ENCODE measurements at places on chromosomes 6 and 20.

GRCh38 chr6:89273816-89274215 is 41.3 kb downstream of the GABRR2 start:
- no peak for DNase-seq

DNA sequence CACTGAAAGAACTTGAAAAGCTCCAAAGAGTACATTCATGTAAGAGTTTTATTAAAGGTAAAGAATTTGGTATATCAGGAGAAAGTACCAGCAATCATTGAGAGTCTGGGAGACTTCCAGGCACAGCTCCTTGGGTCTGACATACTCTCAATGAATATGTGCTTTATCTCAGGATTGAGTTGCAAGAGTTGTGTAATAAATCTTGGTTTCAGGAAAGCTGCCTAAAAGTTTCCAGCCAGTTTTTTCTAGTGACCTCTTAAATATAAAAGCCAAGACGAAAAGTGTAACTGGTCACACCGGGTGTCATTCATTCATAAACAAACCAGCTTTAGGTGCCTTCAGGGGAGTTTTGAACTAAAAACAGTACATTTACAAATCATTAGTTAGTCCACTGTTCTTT is 21.6 kb upstream of the GJA1 start:
- DNase-seq = no peak

DNA sequence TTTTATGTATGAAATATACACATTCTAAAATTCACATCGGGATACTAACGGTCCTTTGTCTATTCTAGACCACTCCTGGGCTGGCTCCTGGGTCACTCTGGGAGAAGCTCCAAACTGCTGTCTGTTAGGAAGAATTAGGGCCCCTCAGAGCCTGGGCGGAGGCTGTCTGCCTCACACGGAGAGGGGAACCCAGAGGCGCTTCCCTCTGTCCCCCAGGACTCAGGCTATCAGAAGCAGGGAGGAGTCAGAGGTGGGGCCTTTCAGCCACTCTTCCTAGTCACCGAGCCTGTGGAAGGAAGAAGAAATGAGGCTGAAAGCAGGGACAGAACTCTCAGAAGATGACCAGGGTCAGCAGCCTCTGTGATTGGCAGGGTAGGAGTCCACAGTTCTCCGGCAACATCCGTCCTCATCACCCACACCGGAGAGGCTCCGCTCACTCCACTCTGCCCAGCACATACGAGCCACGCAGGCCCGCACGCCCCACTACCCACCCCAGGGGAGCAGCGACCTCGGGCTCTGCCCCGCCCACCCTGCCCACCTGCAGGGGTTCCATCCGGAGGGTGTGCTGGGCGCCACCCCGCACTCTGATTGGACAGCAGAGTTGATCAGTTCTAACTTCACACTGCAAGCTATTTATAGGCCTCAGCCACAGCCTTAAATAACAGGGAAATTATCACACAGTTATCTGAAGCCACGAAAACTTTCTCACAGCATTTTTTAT is 182.1 kb upstream of the AFDN start:
- DNase-seq = no peak

- DNase-seq = no peak
These were observed 41.4 kb downstream of the INSM1 start for GRCh38 chr20:20409331-20409730.

- DNase-seq = no peak
These were observed 9.6 kb upstream of the IL17A start for GRCh38 chr6:52176550-52176949.

GRCh38 chr6:42507901-42508300 is 55.9 kb upstream of the UBR2 start:
- no peak for DNase-seq

DNA sequence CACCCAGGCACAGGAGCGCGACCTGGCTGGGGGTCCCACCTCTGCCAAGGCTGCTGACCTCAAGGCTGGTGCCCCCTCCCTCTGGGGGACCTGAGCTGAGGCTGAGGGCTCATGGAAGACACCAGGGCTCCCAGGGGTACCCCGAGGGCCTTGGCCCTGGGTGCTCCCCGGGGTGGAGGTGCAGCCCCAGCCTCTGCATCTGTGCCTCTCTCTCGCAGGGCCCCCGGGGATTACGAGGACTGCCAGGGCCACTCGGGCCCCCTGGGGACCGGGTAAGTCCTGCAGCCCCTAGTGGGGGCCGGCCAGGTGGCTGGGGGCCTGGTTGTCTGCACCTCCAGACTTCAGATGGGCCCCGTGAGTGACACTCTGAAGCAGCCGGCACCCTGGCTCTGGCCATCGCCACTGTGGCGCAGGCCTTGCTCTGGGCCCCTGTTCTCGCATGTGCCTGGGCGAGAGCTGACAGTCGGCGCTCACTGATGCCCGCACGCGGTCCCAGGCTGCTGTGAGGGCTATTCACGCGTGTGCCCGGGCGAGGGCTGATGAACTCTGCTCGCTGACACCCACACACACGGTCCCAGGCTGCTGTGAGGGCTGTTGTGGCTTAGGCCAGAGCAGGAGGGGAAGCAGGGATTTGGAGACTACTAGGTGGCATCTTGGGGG is 9.3 kb downstream of the COL9A3 start:
- no peak for DNase-seq

DNA sequence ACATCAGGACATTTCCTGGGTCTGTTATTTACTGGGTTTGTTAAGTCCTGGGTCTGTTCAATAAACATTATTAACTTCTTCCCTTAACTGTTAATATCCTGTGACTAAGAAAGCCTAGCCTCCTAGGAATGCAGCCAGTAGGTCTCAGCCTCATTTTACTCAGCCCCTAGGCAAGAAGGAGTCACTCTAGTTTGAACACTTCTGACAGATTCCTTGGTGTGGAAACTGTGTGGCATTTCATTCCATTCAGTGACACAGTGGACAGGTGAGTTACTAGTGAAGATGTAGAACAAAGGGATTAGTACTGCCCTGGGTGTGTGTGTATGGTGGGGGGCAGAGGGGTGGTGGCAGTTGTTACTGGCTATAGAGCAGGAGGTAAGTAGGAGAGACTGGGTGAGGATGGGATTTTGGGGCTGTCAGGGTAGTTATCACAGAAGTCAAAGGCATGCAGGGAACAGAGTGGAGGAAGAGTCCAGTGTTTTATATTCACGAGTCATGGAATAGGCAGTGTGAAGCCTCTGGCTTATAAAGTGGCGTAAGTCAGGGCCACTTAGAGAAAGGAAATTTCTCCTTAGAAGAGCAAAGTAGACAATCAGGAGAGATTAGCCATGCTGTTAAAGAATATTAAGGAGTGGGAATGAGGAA is 28.4 kb downstream of the RNF182 start:
- no peak for DNase-seq

DNA sequence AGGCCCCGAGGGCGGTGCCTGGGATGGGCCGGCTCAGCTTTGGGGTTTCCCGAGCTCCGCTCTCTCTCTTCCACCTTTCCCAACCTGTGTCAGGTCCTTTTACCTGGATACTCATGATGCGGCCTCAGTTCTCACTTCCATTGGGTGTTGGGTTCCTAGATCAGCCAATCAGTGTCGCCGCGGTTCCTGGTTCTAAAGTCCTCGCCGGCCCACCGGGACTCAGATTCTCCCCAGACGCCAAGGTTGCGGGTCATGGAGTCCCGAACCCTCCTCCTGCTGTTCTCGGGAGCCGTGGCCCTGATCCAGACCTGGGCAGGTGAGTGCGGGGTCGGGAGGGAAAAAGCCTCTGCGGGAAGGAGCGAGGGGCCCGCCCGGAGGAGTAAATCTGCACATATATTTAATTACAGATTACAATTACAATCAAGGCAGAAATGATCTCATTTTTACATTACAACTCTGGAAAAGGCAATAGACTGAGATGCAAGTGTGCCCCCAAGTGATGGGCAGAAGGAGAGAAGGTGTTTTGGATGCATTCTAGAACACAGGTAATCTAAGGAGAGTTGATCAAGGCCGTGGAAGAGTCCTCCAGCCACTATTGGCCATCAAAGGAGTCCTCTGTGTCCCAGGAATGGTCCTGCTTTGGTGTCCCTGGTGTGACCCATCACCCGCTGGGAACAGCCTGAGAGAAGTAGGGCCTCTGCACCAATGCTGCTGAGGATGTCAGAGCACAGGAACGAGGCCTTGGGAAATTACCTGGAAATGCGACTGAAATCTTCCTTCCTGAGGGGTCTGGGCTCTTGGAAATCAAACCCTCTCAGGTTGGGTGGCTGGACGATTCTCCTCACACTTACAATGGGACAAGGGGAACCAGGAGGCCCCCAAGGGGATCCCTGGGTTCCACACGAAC is 34.7 kb upstream of the MICB start:
- DNase-seq = no peak

DNA sequence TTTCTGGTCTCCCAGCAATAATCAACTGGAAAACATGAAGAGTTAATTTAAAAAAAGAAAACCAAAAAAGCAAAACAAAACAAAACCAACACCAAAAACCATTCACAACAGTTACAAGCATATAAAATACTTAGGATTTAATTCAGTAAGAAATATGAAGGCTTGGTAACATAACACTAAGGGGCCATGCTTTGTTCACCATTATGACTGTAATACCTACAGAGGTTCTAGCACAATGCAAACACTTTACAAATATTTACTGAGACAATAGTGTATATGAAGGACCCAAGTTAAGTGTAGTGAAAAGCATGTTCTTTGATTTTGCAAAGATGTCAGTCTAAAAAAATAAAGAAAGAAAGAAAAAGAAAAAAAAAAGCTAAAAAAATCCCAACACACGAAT is 109.8 kb upstream of the EMILIN3 start:
- DNase-seq = no peak

DNA sequence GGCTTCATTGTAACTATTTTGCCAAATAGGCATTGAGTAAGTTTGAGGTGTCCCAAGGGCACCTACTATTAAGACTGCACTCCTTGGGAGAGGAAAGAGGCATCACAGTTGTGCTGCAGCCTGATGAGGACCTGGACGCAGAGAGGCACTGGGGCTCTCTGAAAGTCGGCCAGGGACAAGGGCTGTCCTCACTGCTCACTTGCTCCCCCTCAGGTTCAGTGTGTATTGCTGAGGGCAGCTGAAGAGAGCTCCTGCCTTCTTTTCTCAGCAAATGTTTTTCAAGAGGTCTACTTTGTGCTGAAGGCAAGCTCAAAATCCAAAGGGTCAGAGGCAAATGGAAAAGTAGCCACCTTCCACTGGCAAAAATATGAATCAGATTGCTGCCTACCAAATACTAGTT is 331.8 kb downstream of the RIMS1 start:
- peak; percentile 54 for DNase-seq

DNA sequence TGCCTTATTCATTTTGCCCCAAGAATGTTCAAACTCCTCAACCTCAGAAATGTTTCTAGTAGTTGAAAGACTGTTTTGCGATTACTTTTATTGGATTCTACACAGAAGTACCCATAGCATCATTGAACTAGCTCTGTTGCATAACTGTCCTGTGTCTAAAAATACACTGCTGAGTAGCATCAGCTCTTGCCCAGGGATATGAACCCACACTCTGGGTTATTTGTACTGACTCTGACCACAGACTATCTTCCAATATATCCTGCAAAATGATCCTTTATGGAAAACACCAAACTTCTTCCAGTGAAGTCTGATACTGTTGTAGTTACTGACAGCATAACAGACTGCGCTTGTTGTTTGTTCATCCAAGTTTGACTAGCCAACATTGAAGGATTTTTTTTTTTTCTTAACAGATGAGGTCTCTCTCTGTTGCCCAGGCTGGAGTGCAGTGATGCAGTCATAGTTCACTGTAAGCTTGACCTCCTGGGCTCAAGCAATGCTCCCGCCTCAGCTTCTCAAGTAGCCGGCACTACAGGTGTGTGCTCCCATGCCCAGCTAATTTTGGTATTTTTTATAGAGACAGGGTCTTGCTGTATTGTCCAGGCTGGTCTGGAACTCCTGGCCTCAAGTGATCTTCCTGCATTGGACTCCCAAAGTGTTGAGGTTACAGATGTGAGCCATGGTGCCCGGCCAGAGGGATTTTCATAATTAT is 49.9 kb downstream of the TULP4 start:
- DNase-seq = no peak

GRCh38 chr6:42505385-42505718 is 53.6 kb upstream of the TRERF1 start:
- DNase-seq = peak; percentile 16

- no peak for DNase-seq
These were observed 47.8 kb upstream of the FLRT3 start for GRCh38 chr20:14385176-14385740.

DNA sequence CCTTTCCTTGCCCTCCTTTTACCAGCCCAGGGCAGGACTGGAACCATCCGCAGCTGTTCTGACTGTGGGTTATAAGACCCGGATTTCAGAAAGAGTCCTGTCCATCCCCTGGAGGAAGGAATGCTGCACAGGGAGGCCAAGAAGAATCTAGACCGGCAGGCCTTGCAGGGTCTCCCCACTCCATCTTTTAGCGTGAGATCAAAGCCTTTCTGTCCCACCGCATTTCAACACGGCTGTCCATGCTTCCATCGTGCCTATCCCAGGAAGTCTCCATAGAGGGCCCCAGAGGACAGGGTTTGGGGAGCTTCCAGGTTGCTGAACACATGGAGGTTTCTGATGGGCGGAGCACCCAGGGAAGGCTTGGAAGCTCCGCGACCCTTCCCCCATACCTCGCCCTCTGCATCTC is 79.3 kb upstream of the AGPAT4 start:
- DNase-seq = no peak

GRCh38 chr6:44762496-44762895 is 375.0 kb downstream of the CDC5L start:
- no peak for DNase-seq

GRCh38 chr20:32964575-32964974 is 39.7 kb downstream of the SUN5 start:
- DNase-seq = no peak

GRCh38 chr6:84007871-84008270 is 25.7 kb upstream of the MRAP2 start:
- DNase-seq = no peak

Measured in urothelium cell line (cell line).